ENCODE measurements at places on chromosomes 3 and 15.
A peak's percentile ranks its signal among the peaks of the same experiment; 100 is the strongest.

- no peak for DNase-seq
Measured at GRCh38 chr3:52774066-52774713, 3.2 kb upstream of the ITIH1 start.

GRCh38 chr15:88686166-88686565 is 47.4 kb downstream of the ISG20 start:
- no peak for DNase-seq

DNA sequence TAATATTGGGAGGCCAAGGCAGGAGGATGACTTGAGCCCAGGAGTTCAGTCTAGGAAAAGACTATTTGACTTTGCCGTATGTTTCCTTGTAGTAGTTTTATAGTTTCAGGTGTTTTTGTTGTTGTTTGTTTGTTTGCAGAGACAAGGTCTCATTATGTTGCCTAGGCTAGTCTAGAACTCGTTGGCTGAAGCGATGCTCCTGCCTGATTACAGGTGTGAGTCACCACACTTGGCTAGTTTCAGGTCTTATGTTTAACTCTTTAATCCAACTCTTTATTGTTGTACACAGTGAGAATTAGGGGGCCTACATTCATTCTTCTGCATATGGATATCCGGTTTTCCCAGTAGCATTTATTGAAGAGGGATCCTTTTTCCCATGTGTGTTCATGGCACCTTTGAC is 32.0 kb downstream of the FAIM start:
- DNase-seq: no peak

GRCh38 chr3:46080124-46080968 is 53.1 kb upstream of the XCR1 start:
- DNase-seq: no peak

- DNase-seq: no peak
Measured at GRCh38 chr15:88090481-88091011, 166.0 kb downstream of the NTRK3 start.

DNA sequence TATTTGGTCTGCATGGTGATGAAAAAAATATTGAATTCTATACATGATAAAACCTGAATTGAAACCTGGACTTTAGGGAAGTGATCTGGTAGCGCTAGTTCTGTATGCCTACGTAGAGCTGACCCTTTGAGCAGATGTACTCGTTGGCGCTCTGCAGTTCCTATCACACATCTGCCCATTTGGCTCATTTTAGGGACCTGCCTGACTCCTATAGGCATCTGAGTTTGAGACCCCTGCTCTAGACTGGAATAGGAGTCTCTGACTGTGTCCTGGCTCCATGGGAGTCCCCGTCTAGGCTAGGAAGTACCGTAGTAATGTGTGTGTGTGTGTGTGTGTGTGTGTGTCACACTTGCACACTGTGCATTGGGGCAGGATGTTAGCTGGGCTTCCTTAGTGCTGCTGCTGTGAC is 21.2 kb downstream of the STARD5 start:
- DNase-seq: no peak

GRCh38 chr3:146505516-146505915 is 36.2 kb upstream of the PLSCR2 start:
- DNase-seq: no peak

DNA sequence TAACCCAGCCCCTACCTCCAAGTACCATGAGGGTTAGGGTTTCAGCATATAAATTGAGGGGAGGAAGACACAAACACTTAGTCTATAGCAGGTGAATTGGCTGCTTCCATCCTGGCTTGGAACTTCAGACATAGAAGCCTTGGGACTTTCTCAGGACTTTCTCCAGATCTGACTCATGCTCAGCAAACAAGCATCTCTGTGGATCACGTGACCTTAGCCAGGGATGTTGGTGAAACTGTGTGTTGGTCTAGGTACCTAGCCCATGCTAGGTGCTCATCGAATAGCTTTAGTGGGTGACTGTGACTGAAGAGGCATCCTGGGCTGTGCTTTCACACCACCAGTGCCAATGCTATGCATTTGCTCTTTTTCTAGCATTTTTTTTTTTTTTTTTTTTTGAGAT is 58.9 kb downstream of the CD47 start:
- DNase-seq: no peak

- DNase-seq: no peak
Measured at GRCh38 chr3:108398510-108398909, 102.2 kb downstream of the HHLA2 start.

DNA sequence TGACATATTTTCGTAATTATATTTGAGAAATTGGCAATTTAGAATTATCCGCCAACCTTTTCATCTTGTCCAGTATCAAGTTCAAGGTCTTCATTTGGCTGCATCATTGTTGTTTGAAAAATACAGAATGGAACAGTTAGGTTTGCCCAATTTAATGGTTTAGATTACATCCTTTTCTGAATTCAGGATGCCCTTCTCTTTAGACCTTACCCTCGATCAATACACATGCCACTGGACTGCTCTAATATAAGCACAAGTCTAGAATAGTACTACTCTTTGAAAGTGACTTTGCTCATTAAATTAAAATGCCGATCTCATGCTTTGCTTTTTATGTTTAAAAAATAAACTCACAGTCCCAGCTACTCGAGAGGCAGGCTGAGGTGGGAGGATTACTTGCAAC is 44.5 kb downstream of the PXK start:
- DNase-seq: no peak

DNA sequence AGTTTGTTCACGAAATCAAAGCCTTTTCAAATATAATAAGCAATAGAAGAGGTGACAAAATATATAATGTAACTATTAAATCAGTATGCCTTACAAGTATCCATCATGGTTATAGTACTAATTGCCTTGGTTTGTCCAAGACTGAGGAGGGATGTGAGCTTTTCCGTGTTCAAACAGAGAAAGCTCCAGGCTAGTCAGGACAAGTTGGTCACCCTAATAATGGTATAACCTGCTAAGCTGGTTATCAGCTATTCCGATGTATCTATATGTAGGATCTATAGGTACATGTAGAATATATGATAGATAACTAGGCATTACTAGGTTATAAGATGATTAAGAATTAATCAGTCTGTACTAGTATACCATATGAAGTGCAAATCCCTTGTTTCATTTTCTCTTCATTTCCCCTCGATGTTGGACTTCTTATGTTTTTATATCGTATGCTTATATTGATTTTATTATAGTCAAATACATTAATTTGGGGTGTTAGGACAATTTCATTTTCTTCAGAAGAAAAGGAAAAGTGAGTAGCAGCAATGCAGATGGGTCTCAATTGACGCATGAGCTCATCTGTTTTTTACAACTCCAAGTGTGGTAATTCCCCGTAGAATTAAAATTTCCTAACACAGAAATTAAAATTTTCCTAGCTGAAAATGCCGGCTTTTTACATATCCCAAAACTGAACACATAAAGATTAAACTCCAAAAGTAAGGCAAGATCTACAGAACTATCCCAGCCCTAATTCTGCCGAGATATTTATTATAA is 419.1 kb downstream of the TIGIT start:
- no peak for DNase-seq

GRCh38 chr3:129615751-129616281 is 9.3 kb upstream of the PLXND1 start:
- DNase-seq: no peak

DNA sequence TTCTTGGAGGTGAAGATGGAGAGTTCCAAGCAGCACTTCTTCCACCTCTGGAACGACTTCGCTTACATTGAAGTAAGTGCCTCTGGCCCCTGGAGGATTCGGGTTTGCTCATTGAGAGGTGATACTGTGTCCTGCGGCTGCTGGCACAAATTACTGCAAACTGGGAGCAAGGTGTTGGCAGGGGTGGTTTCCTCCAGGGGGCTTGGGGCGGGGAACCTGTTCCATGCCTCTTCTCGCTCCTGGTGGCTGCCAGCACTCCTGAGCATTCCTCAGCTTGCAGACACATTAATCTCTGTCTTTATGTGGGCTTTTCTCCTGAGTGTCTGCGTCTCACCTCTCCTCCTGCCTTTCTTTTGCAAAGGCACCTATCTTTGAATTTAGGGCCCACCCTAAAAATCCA is 47.4 kb downstream of the MESD start:
- DNase-seq: no peak

GRCh38 chr3:14617508-14618023 is 34.0 kb upstream of the CCDC174 start:
- DNase-seq: no peak

- DNase-seq: no peak
Measured at GRCh38 chr15:50353251-50353974, 1.6 kb downstream of the GABPB1 start.

DNA sequence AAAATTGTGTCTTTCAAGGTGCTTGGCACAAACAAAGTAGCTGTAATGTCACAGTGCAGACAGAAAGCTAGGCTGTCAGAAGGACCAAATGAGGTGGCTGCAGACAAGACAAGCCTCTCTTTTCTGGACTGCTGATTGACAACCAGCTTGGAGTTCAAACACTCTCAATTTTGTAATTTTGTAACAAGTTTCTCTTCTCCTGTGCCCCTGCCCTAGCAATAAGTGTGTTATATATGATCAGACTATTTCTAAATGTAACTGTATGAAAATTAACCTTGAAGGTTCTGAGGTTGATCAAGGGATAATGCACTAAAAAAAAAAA is 172.0 kb downstream of the P3H2 start:
- DNase-seq: no peak

DNA sequence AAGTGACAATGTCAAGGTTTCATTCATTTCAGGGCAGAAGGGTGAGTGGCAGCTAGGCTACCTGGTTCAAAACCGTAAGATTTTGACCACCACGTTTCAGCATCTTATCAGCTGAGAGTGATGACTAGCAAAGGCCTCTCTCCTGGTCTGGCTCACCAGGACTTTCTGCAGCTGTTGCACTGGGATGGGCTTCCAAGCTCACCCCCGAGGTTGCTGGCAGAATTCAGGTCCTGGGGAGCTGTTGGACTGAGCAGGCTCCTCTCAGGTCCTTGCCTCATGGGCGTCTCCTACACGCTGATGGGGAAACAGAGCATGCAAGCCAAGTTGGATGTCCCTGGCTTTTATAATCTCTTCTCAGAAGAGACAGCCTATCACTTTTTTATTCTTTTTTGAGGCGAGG is 88.8 kb upstream of the RNU6-1 start:
- no peak for DNase-seq

- no peak for DNase-seq
Measured at GRCh38 chr15:94125156-94125555, 106.2 kb upstream of the MCTP2 start.

DNA sequence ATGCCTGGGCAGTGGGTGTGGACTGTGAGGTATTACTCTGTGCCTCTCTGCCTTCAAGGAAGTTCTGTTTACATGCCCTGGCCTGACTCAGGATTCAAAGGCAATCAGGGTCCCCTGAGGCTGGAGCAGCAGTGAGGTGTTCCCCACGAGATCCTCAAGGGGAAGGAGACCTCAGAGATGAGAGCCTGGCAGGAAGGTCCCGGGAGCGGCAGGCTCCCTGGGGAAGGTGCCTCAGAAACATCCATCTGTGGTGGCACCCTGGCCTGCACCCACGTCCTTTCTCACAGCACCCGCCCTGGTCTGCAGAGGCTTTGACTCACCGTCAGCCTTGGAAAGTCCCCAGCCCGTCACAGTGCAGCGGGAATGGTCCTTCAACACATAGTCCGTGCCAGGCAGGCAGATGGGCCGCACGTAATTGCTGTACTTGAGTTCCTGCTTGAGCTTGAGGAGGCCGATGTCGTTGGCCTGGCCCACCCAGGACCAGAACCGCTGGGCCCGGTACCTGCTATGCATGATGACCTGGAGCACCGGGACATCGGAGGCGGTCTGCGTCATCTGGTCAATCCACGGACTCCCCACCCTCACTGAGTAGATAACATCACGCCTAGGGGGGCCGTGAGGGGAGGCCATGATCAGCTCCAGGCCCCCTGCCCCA is 3.6 kb downstream of the PRSS50 start:
- DNase-seq: no peak

DNA sequence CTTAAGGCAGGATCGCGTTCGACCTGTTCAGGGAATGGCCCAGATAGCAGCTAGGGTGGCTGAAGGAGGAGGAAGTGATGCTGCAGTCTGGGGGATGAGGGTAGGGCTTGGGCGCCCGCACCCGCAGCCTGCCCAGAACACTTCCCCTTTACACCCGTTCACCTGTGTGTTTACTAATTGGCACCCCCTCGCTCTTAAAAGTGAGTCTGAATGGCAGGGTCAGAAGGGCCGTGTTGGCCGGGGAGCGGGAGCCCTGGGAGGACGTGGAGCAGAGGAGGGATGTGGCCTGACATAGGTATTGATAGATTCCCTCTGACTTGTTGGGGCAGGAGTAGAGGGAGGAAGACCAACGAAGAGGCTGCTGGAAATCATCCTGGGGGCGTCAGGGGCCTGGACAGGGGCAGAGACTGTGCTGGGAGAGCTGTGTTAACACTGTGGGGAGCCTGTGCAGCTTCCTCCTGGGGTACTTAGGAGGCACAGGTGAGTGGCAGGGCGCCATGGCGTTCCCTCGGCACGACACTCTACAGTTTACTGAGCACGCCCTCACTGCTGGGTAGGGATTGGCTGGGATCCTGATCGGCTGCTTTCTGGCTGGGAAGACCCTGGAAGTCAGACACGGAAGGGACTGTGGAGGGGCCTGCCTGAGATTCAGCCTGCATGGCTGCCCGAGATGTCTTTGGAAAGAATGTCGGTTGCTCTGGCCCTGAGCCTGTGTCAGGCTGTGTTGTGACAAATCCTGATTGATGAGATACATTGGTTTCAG is 51.7 kb downstream of the SLC6A6 start:
- DNase-seq: no peak

DNA sequence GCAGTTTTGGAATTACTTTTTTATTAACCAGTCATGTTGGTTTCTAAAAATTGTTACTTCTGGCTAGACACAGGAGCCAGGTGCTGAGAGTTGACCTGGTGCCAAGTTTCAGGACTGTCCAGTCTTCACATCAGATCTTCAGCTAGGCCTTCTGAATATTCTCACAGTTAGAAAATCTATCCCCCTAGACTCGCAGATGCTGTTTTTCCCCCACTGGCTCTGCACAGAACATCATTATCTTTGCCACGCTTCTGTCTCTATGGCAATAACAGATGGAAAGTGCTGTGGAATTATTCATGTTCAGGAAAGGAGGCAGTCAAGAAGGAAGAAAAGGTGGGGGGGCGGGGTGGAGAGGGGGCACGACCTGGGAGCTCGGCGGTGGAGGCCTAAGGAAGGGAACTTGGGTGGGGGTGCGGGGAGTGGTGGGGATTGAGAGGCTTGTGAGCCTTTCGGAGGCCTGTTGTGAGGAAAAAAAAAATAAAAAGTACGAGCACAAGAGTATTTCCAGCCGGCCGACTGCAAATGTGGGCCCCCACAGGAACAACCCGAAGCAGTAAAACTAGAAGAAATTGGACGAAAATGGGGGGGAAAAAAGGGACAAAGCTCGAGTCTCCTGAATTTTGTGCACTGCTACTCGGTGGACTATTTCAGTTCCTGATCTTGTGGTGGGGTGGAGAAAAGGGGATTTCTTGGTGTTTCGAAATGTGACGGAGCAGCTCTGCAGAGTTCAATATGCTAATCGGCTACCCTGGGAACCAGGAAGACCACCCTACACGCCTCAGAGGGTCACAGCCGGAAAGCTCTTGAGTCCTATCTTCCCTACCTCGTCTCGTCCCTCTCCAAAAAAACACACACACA is 1.5 kb upstream of the SKIL start:
- DNase-seq: peak; percentile 61

- DNase-seq: no peak
Measured at GRCh38 chr3:123971406-123971805, 10.4 kb upstream of the CCDC14 start.
